ENCODE measurements at places on chromosomes 13 and 19.

- DNase-seq = no peak
These were observed 27.8 kb downstream of the OPA3 start for GRCh38 chr19:45556835-45557234.

DNA sequence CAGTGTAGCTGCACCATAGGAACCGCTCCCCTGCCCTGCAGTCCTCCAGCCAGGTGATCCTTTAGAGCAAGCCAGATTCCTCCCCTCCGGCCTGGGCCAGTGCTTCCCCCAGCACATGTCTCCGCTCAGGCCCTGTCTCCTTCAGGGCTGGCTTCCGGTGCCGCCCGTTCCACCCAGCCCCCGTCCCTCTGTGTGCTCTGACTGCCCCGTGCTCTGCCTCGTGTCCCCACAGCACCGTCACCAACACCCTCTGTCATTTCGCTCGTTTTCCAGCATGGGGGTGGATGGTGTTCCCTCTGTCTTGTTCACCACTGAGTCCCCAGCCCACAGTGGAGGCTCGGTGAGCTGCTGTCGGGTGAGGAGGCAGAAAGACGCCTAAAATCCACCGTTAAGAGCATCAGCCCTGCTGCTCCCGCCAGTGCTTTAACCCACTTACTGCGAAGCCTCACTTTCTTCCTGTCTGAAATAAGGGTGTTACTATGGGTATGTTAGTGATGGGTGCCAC lies 54.5 kb downstream of the TSSK6 start:
- no peak for DNase-seq

GRCh38 chr19:948842-949496 lies 23.1 kb downstream of the ARID3A start:
- no peak for DNase-seq

DNA sequence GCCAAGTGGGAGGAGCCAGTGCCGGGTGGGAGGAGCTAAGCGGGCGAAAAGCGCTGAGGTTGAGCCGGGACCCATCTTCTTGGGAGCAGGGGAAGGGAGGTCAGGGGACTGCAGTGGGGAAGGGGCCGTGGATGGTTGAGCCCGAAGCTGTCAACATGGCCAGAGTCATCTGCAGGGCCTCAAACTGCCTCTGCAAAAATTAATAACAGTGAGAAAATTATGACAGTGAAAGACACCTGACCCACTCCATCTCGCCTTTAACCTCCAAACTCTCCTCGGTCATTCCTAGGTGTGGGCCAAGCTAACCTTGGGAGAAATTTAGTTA lies 30.1 kb downstream of the ZNF557 start:
- no peak for DNase-seq

GRCh38 chr13:39684531-39685137 lies 29.2 kb downstream of the COG6 start:
- DNase-seq = peak; percentile 53

- DNase-seq = no peak
These were observed 18.2 kb upstream of the FFAR2 start for GRCh38 chr19:35429698-35430408.

GRCh38 chr19:30856376-30856775 lies 484.2 kb downstream of the ZNF536 start:
- DNase-seq = no peak

GRCh38 chr13:103130681-103131210 lies 64.5 kb upstream of the SLC10A2 start:
- peak; percentile 33 for DNase-seq

DNA sequence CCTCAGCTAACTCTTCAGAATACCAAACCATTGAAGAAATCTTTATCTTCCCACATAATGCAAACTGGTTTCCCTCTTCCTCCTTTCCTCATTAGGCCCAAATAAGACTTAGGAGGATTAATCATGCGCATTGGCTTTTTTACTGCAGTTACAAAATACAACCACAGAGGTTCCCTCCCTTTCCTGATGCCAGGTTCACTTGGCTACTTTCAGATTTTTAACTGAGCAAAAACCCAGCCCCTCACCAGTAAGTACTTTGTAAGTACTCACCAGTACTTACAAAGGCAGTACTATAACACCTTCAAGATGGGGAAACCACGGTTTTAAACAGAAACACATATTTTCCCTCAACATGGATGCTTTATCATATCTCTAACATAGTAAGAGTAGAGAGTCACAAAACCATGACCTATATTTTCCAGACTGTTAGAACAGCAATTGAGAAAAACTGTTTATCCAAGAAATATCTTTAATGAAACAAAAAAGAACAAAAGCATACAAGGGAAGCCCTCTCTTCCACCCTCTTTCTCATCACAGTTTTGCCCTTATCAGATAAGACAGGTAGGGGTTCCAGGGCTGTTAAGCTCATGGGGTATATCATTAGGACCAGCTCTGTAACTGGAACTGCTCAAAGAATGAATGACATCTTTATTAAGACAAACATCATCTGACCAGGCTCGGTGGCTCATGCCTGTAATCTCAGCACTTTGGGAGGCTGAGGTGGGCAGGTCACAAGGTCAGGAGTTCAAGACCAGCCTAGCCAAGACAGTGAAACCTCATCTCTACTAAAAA lies 12.7 kb downstream of the FOXO1 start:
- DNase-seq = no peak

- DNase-seq = no peak
These were observed 983 bp downstream of the ZNF415 start for GRCh38 chr19:53131727-53132126.

- no peak for DNase-seq
These were observed 1.0 kb downstream of the SPPL2B start for GRCh38 chr19:2329501-2329916.

DNA sequence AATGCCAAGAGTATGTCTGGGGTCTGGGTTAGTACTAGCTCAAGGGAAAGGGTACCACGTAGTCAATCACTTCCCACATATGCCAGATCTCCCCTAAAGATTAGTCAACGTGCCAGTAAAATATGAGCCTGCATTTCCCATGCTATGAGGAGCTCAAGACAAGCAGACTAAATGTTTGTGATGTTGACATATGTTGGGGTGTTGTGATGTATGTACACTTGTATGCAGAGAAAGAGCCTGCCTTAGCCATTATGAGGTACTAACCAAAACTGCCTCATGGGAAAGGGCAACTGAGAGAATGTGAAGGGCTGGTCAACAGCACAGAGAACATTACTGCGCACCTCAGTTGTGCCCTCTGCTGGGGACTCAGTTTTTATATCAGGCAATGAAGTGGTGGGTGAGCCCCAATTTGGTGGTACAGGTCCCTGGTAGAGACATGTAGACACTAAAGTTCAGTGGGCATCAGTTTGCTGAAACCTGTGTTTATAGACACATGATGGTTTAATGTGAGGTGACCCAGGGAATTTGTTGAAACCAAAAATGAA lies 287.0 kb downstream of the DCT start:
- DNase-seq = peak; percentile 16

DNA sequence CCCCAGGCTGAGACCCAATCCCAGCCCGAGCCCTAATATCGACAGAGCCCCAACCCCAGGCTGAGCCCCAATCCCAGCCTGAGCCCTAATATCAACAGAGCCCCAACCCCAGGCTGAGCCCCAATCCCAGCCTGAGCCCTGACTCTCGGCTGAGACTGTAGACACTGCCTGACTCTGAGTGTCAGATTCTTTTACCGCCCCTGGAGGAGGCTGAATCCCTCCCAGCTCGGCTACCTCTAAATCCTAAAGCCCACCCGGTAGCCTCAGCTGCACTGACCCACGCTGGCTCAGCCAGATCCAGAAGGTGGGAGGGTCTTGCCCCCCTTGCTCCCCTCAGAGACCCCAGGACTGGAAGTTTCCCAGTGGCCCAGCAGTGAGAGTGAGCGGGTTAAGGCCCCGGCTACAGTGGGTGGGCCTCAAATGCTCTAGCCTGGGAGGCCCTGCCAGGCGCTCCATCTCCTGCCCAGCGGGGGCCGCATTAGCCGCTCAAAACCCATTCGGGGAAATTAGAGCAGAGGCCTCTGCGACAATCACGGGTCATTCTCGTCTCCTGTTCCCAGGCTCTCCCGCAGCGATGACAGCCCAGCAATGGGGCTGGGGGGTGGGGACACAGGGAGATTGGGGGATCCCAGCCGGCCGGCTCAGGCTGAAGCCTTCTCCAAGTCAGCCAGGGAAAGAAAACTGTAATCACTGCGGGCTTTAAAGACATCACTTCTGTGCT lies 43.8 kb downstream of the ZNRF4 start:
- DNase-seq = no peak

DNA sequence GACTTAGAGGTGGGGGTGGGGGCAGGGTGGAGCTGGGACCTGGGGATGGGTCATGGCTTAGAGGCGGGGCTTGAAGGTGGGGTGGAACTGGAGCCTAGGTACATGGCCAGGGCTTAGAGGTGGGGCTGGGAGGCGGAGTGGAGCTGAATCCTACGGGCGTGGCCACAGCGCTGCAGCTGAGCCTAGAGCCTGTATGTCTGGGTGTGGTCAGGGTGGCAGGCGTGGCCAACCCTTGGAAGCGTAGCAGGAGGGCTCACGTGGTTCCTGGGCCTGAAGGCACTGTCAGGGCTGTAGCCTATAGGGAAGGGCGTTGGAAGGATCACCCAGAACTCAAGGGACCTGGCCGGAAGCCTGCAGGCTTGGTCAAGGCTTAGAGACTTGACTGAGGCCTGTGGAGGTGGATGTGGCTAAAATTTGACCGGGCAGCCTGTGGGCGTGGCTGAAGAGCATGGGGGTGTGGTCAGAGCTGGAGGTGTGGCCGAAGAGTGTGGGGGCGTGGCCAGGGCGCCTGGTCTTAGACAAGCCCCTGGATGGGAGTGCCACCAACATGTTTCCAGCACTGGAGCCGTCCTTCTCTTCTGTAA lies 24.3 kb downstream of the COLGALT1 start:
- no peak for DNase-seq

DNA sequence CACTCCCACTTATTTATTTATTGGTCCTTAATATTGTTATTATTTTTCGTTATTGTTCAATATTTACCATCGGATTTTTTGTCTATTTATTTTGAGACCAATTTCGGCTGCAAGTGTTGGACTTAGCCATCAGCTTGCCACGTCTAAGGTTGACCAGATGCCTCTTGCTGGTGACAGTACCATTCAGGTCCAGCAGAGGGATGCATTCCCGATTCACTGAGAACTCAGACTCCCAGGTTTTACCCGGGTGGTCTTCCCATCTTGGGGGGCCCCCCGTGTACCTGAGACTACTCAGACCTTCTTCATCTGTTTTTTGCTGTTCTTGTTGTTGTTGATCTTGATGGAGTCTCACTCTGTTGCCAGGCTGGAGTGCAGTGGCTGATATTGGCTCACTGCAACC lies 1435.2 kb downstream of the UQCRFS1 start:
- DNase-seq = no peak

GRCh38 chr13:75454497-75454896 lies 27.5 kb downstream of the TBC1D4 start:
- DNase-seq = no peak

GRCh38 chr19:956766-957440 lies 27.2 kb upstream of the WDR18 start:
- no peak for DNase-seq

DNA sequence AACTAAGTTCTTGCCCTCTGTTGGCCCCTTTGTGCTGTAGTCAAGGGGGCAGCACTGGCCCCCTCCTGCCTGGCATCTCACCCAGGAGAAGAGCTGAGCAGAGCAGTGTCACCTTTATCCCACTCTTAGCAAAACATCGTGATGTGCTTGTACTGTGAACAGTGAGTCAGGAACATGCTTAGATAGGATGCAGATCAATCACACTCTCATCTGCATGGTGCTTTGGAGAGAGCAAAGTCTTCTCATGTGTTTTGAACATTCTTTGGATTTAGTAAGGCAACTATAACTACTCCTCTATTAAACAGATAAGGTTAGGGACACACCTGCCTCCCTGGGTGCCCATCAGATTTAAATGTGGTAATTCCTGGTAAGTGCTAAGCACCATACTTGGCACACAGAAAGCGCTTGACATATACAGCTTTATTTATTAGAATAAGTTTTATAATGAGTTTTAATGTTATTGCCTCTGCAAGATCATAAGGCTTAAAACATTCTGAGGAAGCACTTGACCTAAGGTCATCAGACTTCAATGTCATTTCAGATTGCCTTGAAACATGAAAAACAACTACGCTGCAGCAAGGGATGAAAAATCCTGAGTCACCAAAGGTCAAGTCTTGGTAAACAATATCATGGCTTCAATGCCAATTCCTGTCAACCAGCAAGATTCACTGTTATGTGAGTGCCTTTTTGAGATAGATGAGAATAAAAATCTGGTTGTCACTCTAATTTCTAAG lies 82.4 kb upstream of the IRS2 start:
- DNase-seq = no peak

- no peak for DNase-seq
These were observed 2124.4 kb upstream of the PCDH20 start for GRCh38 chr13:63540061-63540460.

DNA sequence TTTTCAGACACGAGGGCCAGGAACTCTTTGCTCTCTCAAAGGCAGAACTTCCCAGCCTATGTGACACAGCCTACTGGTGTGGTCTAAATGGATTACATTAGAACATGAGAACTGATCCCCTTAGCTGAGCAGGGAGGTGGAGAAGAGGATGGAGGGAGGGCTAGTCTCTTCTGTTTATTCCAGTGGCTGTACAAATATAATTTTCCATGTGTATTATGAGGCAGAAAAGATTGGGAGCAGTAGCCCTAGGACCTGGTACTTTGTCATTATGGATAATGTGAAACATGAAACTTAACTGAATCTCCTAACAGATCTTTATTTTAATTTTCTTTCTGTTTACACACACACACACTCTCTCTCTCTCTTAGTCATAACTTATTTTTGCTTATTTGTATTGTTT lies 82.1 kb downstream of the WDFY2 start:
- no peak for DNase-seq

GRCh38 chr19:8592231-8593009 lies 15.2 kb upstream of the MYO1F start:
- DNase-seq = no peak

- no peak for DNase-seq
These were observed 1030.4 kb downstream of the SLITRK5 start for GRCh38 chr13:88701551-88701950.

DNA sequence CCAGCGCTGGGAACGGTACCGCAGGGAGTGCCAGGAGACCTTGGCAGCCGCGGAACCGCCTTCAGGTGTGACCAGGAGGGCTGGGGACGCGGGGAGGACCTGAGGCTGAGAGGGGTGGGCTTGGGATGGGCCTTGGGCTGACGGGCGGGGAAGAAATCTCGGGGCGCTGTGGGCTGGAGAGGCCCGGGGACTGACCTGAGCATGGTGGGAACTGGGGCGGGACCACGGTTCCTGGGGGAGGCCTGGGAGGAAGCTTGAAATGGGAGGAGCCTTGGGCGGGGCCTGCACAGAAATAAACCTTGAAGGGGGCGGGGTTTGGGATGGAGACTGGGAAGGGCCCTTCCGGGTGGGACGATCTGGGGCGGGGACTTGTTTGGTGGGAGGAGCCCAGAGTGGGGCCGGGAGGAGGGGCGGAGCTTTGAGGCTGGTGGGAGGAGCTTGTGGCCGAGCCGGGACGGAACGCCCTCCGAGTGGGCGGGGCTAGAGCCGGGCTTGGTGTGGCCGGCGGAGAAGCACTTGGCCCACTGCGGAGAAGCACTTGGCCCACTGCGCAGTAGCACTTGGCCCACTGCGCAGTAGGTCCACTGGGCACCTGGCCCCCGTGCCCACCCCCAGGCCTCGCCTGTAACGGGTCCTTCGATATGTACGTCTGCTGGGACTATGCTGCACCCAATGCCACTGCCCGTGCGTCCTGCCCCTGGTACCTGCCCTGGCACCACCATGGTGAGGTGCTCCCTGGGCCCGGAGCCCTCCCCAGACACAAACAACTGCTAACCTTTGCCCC lies 2.8 kb downstream of the GIPR start:
- no peak for DNase-seq

- no peak for DNase-seq
These were observed 43.1 kb downstream of the PAN3 start for GRCh38 chr13:28181413-28181812.

- no peak for DNase-seq
These were observed 562.1 kb upstream of the PCDH9 start for GRCh38 chr13:67792151-67792676.

Measured in MM.1S (cell line).